ENCODE measurements at places on chromosomes 12 and 14.

- DNase-seq: no peak
Measured at GRCh38 chr12:49108958-49109404, 1.7 kb downstream of the LMBR1L start.

DNA sequence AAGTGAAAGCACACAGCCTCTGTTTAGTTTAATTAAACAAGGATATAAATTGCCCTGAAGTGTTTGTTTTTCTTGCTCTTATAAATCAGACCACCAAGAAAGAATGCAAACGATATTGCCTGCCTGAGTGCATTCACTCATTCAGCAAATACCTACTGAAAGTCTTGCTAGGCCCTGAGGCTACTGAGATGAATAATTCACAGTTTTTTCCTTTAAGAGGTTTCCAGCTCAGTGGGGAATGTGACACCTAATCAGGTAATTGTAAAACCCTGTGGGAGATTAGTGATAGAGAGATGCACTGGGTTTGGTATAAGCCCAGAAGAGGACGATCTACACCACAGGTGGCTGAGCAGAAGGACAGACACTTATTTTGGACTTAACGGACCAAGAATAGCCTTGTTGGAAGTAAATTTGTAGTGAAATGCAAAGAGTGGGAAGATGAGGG lies 151.4 kb downstream of the SLC35F4 start:
- DNase-seq: no peak

- peak; percentile 14 for DNase-seq
Measured at GRCh38 chr14:91059576-91060350, 678 bp downstream of the RPS6KA5 start.

DNA sequence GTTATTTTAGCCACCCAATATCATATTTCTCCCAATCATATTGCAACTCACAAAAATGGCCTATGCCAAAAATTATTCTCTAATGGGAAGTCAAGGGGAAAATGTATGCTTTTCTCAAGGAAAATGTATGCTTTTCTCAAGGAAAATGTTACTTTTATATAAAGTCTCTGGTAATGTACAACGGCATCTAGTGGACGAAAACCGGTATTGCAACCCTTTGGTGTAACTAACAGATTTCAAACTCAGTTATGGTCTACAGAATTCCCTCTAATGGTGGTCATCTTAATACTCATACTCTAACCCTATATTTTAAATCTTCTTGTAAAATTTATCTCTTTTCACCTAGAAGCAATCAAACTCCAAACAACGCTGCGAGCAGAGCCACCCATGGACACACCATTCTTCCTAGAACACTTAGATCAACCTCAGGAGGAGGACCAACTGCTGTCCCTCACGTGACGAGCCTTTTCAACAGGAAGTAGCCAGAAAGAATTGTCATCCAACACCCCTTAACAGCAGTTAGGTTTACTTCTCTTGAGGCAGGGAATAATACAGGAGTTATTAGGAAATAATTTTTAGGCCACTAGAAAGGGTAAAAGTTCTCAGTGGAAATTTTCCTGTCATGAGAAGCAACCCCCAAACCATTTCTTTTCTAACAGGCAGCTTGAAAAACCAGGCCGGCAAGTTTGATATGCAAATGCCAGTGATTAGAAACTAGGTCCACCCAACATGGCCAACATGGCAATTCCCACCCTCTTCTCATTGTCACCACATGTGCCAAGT lies 20.1 kb downstream of the APOBEC1 start:
- no peak for DNase-seq

- no peak for DNase-seq
Measured at GRCh38 chr14:21902561-21903181, 229.1 kb upstream of the OR4E1 start.

GRCh38 chr14:102063109-102063807 lies 23.6 kb downstream of the HSP90AA1 start:
- DNase-seq: peak; percentile 76

DNA sequence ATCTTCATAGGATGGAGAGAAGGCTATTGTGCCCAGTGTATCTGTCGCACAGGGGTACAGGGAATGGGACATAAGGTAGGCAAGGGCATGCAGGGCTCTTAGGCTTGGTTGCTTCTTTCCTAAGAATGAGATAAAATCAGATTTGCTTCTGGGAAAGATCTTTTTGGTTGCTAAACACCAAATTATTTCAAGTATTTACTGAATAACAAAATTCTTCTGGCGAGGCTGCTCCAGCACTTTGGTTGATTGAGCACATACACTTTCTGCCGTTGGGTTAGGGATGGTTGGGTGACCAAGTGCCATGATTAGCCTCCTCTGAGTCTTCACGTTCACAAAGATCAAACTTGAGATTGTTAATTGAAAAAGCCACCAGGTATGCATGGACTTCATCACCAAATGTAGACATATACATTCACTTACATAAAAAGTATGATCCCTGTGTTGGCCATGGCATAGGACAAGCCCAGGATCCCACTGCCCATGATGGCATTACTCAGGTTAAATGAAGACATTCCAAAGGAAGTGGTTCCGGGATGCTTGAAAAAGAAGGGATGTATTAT lies 38.2 kb downstream of the SLC38A4 start:
- DNase-seq: no peak

DNA sequence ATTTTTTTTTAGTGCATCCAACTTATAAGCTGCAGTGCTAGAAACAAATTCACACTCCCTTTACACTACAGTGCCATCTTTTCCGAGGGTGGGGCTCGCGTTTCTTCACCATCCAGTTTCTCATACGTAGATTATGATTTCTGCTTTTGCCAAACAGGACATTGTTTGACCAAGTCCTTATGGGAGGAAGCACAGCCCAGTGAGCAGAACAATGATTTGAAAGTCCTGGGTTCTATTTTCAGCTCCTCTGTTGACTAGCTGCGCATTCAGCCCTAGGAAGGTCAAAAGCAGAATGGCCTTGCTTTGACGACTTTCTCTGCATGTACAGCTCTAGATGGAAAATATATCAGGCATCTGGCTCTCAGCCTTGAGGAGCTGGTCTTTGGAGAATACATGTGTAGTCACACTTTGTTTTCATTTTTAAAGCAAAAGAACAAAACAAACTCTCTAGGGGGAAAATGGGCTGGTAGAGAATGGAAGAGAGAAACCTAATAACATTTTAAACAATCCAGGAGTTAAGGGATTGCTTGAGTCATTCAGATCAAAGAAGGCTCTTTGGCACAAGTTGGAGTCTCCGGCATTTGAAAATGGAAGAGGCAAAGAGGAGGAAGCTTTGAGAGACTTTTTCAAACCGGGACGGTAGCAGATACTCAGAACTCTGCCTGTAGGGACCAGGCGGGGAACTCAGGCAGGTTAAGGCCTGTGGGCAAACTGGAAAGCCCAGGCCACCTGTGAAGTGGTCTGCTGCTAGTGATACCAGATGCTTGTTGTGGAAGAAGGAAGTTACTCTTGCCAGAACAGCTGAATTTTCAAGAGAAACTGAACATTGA lies 257.3 kb upstream of the PLEKHG7 start:
- DNase-seq: peak; percentile 36

DNA sequence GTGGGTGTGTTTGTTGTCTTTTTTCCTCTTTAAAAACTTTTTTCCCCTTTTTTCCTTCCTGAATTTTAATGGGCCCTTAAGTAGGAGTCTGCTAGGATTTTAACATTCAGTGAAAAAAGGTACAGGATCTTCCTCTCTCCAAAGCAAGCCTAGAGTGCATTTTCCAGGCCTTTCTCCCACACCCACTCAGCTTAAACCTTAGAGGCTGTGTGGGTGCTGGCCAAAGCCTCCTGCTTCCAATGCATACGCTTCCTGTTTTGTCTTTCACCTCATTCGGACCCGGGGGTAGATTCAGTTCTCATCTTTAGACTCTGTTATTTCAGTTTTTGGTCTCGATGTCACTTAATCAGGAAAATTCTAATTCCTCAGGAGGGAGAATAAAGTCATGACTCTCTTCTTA lies 51.2 kb downstream of the TMEM30B start:
- no peak for DNase-seq

- DNase-seq: peak; percentile 79
Measured at GRCh38 chr14:22986508-22987054, 4.2 kb upstream of the AJUBA start.

- DNase-seq: no peak
Measured at GRCh38 chr14:56357428-56357827, 222.2 kb upstream of the TMEM260 start.

- DNase-seq: no peak
Measured at GRCh38 chr12:92458996-92459395, 243.8 kb upstream of the PLEKHG7 start.

GRCh38 chr12:120536064-120536791 lies 2.1 kb downstream of the RNF10 start:
- no peak for DNase-seq

DNA sequence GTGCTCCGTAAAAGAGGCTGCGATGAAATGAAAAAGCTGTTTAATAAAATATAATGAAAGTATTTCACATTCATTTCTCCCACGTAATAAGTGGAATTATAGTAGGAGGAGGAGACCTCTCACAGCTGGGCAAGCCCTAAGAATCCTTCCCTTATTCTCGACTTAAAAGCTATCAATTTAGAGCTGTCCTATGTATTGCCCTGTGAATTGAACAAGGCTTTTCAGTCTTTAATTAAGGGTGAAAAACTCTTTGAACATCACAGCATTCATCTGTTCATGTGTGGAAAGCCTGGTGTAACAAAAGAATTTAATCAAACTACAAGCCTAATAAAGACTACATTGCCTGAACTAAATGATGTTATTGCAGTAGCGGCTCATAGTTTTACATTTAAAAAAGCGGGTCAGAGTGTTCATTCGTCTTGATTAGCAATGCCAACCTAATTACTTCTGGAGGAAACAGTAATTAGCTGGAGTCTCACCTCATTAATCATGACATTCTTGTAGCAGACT lies 142.0 kb downstream of the ETNK1 start:
- DNase-seq: no peak

DNA sequence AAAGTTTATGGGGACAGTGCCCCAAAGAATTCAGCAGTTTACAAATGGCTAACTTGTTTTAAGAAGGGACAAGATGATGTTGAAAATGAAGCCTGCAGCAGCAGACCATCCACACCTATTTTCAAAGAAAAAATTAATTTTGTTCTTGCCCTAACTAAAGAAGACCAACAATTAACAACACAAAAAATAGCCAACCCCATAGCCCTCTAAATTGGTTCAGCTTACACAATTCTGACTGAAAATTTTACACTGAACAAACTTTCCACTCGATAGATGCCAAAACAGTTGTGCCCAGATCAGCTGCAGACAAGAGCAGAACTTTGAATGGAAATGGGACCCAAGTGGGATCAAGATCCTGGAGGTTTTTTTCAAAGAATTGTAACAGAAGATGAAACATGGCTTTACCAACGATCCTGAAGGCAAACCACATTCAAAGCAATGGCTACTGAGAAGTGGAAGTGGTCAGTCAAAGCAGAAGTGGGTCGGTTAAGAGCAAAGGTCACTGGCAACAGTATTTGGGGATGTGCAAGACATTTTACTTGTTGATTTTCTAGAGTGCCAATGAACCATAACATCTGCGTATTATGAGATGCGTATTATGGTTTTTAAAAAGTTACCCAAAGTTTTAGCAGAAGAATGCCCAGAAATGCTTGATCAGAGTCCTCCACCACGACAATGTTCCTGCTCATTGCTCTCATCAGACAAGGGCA lies 30.0 kb downstream of the SLC39A9 start:
- DNase-seq: peak; percentile 14

DNA sequence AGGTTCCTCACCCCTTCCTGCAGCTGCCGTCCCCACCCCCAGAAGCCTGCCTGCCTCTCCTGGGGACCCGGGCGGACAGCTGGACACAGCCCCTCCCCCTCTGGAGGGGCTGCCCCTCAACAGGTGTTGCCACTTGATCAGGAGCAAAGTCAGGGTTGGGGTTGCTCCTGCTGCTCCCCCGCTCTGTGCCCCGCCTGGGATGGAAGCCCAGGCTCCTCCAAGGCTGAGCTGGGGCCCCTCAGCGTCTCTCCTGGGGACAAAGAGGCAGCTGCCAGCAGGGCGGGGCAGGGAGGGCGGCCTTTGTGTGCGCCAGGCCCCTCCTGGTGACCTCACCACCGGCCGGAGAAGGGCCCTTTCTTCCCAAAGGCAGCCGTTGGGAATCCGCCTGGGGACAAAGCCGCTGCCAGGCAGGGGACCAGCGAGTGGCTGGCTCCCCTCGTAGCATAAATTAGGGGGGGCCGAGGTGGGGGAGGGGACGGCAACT lies 13.7 kb downstream of the TRMT61A start:
- no peak for DNase-seq

GRCh38 chr12:121911824-121912585 lies 6.4 kb upstream of the CFAP251 start:
- no peak for DNase-seq

GRCh38 chr12:27906658-27907473 lies 65.7 kb downstream of the PTHLH start:
- no peak for DNase-seq

DNA sequence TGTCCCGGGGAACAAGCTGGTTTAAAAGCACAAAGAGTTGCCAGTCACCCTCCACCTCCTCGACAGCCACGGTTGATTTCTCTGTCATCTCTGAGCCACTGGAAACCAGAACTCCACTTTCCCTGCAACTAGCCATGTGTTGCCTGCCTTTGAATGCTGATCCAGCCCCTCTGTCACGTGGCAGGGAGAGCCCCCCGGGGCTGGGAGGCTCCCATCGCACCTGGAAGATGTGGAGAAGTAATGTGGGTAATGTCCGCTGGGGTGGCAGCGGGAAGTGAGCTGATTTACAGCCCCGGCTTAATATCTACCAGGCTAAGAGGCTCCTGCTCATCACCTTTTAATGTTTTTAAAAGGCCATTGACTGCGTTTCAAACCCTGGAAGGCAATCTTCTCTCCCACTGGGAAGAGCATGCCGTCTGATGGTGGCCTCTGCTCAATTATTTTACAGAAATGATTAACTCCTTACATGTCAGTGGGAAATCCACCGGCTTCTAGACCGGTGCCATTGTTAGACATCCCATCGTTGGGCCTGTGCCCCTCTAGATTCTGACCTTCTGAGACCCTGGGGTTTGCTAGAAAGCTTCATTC lies 7.4 kb downstream of the PRIMA1 start:
- no peak for DNase-seq

GRCh38 chr12:130133851-130134562 lies 28.3 kb upstream of the FZD10 start:
- DNase-seq: no peak

DNA sequence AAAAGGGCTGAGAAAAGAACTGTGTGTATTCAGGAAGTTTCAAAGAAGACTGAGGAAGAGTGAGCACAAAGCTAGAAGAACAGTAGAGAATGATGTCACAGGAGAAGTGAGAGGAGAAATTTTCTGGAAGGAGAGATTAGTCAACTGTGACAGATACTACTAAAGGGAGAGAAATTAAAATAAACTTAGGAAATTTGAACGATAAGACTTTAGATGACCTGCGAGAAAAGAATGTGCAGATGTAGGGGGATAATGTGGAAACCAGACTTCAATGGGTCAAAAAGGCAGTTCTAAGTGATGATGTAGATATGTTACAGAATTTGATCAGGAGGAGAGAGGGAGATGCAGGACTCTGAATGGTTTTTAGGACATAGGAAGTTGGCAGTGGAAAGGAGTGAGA lies 287.4 kb downstream of the SYT1 start:
- DNase-seq: no peak

- DNase-seq: no peak
Measured at GRCh38 chr12:67697967-67698366, 49.4 kb downstream of the DYRK2 start.

Data from HL-60 (cell line).